ENCODE measurements at places on chromosomes 5 and 9.

- no peak for DNase-seq
Observed at GRCh38 chr5:53613536-53613935, 53.1 kb downstream of the NDUFS4 start.

- DNase-seq = no peak
Observed at GRCh38 chr9:99137225-99137624, 32.3 kb downstream of the TGFBR1 start.

DNA sequence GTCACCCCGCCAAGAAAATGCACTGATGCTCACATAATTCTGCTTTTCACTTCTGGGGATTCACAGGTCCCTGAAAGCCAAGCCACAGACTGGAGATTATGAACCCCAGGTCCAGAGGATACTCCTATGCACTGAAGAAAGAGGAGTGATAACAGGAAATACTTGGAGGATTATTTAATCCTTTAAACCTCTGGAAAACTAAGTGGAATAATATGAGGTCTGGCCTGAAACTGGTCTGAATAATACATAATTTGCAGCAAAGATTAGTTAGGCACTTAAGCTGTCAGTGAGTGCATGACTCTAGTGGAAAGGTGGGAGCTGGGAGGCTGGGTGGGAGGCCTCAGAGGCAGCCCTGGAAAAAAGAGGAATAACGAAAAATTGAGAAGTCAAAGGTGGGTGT, 45.7 kb downstream of the MARCHF3 start:
- DNase-seq = no peak

- no peak for DNase-seq
Observed at GRCh38 chr9:131036071-131036470, 27.1 kb downstream of the LAMC3 start.

DNA sequence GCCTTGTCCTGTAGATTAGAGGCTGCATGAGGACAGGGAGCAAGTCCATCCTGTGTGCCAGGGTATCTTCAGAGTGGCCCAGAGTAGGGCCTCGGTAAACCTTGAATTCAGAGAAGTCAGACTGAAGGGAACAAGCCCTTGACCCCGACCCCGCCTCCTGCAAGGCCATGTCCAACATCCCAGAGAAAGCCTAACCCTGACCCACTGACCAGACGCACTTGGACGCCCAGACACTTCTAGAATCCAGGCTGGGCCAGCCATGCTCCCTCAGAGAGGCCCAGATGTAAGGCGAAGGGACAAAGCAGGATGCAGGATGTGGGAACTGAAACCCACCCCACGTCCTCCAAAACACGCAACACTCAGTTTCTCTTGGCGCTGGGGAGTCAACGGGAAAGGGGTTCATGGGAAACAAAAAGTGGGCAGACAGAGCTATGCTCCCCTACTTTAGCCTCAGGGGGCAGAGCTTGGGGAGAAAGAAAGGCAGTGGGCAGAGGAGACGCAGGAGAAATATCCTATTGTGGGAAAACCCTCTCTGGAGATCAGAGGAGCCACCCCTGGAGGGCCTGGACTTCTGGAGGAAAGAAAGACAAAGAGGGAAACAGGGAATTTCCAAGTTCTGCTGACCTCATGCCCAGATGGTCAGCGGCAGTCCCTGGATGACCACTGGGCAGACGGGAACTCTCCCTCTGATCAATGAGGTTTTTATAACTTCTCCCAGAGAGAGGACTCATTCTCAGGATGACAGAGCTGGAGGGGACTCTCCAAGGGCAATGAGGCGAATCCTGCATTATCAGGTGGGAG, 13.0 kb downstream of the TNIP1 start:
- no peak for DNase-seq

- DNase-seq = no peak
Observed at GRCh38 chr5:57576317-57576716, 93.7 kb upstream of the ACTBL2 start.

- no peak for DNase-seq
Observed at GRCh38 chr5:148708854-148709253, 54.5 kb upstream of the HTR4 start.

GRCh38 chr5:19950897-19951296, 37.1 kb downstream of the CDH18 start:
- no peak for DNase-seq

DNA sequence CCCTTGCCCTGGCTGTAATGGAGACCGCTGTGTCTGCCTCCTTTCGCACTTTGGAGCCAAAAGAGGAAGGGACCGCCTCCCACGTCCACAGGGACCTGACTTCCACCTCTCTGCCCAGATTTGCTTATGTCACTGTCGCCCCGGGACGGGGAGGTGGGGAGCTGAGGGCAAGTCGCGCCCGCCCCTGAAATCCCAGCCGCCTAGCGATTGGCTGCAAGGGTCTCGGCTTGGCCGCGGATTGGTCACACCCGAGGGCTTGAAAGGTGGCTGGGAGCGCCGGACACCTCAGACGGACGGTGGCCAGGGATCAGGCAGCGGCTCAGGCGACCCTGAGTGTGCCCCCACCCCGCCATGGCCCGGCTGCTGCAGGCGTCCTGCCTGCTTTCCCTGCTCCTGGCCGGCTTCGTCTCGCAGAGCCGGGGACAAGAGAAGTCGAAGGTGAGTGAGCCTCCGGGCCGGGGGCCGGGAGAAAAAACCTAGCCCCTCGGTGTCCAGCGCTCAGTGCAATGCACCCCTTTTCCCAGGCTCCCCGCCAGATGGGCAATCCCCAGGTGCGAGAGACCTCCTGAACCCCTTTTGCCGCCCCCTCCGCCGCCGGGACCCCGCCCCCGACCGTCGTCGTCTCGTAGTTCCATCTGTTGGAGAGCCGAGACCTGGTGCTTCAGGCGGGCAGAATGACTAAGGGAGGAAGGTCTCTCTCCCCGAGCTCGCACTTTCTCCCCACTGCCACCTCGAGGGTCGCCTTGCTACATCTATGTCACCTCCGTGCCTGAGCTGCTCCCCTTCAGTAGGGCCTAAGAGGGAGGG, at the start of gene GPX3:
TSS of gene GPX3 (plus strand) at position 288 of the 807 bp plus-strand sequence. CDS start at position 352, 64 bp downstream.
- DNase-seq = peak; percentile 18

- no peak for DNase-seq
Observed at GRCh38 chr9:3124001-3124400, 280.1 kb upstream of the PUM3 start.

DNA sequence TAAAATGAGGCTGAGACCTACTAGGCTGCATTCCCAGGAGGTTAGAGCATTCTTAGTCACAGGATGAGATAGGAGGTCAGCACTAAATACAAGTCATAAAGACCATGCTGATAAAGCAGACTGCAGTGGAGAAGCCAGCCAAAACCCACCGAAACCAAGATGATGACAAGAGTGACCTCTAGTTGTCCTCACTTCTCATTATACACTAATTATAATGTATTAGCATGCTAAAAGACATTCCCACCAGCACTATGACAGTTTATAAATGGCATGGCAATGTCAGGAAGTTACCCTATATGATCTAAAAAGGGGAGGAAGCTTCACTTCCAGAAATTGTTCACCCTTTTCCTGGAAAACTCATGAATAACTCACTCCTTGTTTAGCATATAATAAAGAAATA, 88.6 kb downstream of the PLPPR1 start:
- no peak for DNase-seq

GRCh38 chr5:43038496-43038989, 1.6 kb downstream of the ANXA2R start:
- DNase-seq = peak; percentile 52

DNA sequence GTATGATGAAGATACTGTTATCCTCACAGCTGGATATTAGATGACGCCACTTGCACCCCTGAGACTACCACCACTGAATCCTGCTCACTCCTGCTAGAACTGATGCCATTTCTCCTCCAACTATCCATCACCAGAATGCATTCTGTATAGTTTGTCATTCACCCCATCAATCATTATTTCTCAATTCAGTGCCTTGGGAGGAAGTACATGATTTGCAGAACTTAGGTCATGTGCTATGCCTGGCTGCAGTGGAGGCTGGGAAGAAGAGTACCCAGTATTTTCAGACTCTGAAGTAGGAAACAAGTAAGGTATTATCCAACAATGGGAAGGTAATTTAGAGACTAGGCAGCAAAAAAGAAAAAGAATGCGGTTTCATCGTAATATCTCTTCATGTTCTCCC, 26.2 kb upstream of the HSD17B4 start:
- no peak for DNase-seq

- DNase-seq = no peak
Observed at GRCh38 chr5:16992444-16992843, 56.4 kb upstream of the MYO10 start.

DNA sequence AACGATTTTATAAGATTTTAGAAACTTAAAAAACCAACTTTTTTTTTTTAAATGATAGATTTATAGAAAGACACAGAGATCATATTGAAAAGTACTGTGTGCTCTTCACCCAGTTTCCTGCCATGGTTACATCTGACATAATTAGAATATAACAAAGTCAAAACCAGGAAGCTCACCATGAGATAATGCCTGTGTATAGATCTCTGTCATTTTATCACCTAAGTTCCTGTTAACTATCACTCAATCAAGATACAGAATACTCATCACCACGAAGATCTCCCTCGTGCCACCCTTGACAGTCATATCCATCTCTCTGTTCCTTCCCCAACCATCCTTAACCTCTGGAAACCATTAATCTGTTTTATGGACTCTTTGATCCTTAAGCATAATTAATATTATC, 39.1 kb downstream of the POC5 start:
- DNase-seq = no peak

DNA sequence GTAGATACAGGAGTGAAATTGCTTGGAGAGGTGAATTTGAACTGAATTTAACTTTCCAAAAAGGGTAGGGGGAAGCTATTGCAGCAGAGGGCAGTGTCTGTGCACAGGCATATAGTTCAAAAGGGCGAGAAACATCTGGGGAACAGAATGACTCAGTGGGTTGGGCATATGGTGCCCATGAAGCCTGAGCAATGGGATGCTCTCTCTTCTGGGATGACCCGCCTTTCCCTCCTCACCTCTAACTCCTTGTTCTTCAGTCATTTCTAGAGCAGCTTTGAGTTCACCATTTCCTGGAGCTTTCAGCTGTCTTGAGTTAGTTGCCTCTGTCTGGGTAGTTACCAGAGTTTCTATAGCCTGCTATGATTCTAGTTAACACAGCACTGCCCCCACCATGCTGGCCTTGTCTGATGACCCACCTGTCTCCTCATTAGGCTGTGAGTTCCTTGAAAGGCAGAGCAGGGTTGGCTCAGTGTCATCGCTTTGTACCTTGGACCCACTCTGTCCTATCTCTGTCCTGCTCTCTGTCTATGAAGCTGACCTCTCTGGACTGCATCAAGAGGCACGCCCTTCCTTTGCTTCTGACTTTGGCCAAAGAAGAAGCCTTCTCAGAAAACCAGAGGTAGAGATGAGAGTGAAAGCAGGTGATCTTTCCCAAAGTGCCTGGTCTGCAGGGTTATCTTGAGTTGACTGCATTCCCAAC, 299.6 kb upstream of the KLF4 start:
- DNase-seq = no peak

- DNase-seq = no peak
Observed at GRCh38 chr9:123487944-123488548, 132.0 kb downstream of the CRB2 start.

GRCh38 chr5:1443171-1443570, 2.1 kb downstream of the SLC6A3 start:
- DNase-seq = no peak

GRCh38 chr5:40356248-40356647, 323.5 kb upstream of the PTGER4 start:
- no peak for DNase-seq

DNA sequence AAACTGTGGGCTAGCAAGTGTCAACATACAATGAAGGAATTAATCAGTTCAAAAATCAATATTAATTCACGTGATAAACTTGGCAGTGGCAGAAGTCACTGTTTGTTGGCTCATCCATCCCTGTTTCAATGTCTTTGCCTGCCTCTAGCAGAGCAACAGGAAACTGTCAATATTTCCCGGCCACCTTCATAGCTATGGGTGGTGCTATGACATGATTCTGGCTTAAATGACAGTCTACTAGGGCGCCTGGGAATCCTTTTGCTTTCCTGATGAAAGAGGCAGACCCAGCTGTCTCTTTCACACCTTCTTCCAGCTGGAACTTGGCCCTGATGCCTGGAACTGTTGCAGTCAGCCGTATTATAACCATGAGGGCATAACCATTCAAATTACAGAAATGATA, 72.1 kb upstream of the DNAH5 start:
- no peak for DNase-seq

- DNase-seq = no peak
Observed at GRCh38 chr9:33017283-33018041, 7.6 kb upstream of the DNAJA1 start.

- DNase-seq = no peak
Observed at GRCh38 chr9:90966031-90966290, 164.3 kb downstream of the SYK start.

- DNase-seq = no peak
Observed at GRCh38 chr5:172133359-172134029, 54.5 kb downstream of the STK10 start.

- no peak for DNase-seq
Observed at GRCh38 chr5:55904152-55904551, 53.0 kb downstream of the IL31RA start.

DNA sequence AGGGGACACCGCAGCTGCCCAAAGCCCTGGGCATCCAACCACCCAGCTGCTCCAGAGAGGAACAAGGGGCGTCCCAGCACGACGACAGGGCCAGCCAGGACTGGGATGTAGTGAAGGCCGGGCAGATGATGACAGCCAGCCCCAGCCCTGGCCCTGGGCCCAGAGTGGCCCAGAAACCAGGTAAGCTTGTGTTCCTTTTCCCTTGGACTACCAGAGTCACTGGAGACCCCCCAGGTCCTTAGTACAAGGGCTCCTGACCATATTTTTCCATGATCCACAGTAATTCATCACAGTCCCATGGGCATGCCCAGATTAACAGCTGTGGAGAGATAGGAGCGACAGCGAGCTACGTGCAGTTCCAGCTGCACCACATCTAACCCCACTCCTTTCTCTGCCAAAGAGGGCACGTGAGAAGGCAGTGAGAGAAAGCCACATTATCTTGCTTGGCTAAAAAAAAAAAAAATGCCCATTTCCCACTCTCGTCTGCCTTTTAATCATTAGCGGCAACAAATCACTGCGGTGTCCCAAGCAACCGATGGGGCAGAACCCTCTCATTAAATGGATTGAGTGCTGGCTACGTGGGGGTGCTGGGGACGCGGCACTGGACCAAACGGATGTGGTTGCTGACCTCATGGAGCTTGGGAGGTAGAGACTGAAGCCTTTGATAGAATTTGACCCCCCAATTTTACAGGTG, 21.7 kb upstream of the SYNPO start:
- DNase-seq = no peak

DNA sequence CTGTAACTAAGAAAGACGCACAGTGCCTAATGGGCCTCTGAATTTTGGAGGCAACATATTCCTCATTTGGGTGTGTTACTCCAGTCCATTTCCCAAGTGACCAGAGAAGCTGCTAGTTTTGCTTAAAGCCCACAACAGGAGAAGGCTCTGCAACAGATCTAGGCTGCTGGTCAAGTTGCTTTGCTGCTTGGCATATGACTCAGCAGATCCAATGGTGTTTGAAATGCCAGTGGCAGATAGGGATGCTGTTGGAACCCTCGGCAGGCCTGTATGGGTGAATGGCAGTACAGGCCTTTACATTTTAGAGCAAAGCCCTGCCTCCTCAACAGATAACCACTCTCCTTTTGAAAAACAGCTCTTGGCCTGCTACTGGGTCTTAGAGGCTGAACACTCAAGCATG, 36.2 kb upstream of the ROR2 start:
- DNase-seq = no peak

Measured in T-helper 1 cell (primary cell).